ENCODE measurements at places on chromosomes 2 and 18.

DNA sequence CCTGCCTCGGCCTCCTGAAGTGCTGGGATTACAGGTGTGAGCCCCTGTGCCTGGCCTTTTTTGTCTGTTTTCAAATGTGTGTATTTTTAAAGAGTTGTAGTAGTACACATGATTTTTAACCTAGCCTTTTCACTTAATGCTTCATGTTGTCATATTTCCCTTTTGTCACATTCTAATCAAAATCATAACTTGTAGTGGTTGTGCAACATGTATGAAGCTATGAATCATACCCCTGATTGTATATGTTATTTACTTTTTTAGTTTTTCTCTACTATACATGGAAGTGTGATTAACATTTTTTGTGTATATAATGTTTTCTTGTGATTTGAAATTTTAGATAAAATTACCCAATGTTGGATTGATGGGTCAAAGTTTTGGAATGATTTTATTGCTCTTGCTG lies 8.5 kb downstream of the GEN1 start:
- DNase-seq, result no peak

DNA sequence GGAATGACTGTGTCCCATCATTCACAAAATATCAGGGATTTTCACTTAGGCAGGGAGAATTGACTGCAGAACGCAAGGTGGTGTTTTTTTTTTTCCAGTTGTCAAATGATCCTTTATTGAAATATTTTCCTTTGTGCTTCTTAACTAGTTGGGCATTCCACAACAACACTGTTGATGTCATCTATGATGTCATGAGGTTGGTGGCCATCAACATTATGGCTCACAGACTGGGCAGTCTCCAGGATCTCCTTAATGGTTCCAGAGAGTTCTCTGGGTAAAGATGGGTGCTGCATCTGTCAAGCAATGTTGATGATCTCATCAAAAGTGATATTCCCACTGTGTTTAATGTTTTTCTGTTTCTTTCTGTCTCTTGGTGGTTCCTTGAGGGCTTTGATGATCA lies 31.8 kb upstream of the PLEKHM3 start:
- no peak for DNase-seq

- no peak for DNase-seq
These were observed 83.4 kb upstream of the RGPD5 start for GRCh38 chr2:109710505-109711229.

DNA sequence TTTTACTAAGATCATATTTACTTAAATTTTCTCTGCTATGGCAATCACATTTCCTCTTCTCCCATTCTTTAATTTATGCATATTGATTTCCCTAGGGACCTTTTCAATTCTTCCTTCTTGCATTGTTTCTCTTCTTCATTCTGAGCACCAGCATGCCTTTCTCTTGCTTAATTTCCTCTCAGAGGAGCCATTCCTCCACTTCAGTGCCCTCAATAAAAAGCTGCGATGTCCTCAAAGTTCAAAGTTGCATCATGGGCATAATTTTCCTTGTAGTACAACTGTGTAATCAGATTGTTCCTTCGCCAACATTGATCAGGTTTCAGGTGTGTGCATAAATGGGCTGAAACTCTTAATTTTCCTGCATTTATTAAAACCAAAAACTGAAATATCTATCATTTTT lies 21.8 kb upstream of the CD226 start:
- DNase-seq, result no peak

GRCh38 chr2:2146969-2147900 lies 183.8 kb downstream of the MYT1L start:
- no peak for DNase-seq

- DNase-seq, result no peak
These were observed 54.0 kb downstream of the ADI1 start for GRCh38 chr2:3465328-3465727.

DNA sequence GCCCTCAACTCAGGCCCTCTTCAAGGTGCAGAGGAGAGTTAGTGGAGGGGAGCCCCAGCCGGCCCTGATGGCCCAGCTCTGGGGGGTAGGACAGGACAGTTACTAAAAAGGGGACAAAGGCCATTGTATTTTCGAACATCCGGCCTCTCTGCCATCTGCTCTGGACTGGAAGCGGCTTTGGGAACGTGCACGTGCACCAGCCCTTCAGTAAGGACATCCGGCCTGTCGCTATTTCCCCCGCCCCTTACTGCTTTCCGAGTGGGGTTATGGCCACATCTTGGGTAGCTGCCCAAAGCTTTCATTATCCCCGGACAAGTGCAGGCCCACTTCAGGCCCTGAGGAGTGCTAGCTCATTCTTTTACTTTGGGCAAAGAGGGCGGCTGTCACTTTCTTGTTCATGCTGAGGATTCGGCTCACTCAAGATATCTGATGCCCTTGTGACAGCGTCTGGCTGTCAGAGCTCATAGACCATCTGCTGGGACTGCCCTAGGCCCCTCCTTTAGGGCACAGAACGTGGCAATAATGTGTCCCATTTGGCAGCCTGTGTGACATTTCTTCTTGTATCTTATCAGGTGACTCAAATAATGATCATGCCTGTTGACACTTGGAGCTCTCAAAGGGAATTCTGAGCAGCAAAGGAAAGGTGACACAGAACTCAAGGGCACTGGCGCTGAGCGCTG lies 17.5 kb downstream of the SLC4A3 start:
- no peak for DNase-seq

DNA sequence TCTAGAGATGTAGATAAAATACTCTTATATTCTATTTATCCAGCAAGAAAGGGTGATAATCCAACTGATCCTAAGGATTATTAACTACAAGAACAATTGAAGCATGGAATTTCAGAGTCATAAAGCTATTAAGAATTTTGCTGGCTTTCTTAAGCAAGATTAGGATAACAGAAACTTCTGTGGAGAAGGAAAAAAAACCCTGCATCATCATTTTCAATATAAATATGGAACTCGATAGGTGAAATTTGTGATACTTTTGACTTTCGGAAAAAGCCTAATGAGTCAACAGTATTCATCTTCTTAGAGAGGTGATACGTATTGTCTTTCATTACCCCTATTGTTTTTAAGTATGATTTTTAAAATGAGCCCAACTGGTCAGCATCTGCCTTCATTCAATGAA lies 593.3 kb downstream of the CPS1 start:
- DNase-seq, result no peak

DNA sequence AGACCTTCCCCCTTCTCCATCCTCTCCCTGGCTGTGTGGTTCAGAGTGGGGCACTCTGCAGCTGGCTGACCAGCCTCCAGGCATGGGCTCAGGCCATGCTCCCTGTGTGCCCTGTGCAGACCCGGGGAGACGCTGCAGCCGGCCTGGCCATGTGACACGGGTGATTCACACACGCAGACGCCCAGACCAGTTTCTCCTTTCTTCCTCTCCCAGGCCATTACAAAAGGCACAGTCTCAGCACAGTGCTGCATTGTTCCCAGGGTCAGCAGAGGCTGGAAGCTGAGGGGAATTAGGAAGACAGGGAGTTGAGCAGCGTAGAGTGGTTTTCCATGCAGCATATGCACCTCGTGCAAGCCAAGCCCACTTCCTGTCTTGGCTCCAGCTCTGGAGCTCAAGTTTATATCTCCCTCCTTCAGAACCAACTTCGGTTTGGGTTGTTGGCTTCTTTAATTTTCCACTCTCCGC lies 288.5 kb downstream of the TNS1 start:
- DNase-seq, result no peak

- no peak for DNase-seq
These were observed 27.3 kb downstream of the GRB14 start for GRCh38 chr2:164593959-164594358.

DNA sequence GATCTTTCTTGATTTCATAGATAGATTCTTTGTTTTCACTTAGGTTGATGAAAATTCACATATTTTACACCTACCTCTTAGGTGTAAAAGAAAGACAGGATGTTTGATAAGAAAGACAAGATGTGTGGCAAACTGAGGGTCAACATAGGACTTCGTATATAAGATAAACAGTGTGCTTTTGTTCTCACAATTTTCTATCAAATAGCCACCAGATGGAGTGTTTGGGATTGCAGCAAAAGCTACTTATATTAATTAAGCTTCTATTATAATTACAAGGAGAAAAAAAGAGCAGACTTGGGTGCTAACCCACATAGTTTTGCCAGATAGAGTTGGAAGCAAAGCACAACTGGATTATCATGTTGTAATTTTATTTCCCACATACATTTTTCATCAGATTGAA lies 232.9 kb downstream of the CDH7 start:
- DNase-seq, result no peak

- no peak for DNase-seq
These were observed 84.8 kb downstream of the OSBPL6 start for GRCh38 chr2:178279142-178279541.

- DNase-seq, result no peak
These were observed 3.4 kb upstream of the HOXD4 start for GRCh38 chr2:176147800-176148496.

DNA sequence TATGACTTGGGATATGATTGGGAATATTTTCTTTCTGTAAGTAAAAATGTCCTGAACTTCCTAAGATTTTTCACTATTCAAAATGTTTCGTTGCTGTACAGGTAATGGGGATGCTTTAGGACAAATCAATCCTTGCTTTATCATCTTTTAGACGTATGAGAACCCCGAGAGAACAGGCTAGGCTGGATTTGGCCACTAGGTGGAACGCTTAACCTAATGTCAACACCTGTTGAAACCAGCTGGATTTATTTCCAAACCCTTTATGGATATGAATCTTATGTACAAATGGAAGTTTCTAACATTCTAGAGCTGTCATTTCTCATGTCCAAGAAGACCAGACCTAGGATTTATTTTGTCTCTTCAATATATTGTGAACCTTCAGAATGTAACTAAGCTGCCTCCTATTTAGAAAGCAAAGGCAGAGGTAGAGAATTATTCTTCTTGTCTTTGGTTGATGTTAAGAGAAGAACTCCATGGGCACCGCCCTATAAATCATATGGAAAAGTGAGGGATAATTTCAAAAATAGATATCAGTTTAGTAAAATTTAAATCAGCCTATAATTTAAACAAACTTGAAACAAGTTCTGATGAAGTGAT lies 96.7 kb downstream of the PMAIP1 start:
- peak; percentile 60 for DNase-seq

- no peak for DNase-seq
These were observed 51.4 kb downstream of the OSBPL1A start for GRCh38 chr18:24346254-24346653.

DNA sequence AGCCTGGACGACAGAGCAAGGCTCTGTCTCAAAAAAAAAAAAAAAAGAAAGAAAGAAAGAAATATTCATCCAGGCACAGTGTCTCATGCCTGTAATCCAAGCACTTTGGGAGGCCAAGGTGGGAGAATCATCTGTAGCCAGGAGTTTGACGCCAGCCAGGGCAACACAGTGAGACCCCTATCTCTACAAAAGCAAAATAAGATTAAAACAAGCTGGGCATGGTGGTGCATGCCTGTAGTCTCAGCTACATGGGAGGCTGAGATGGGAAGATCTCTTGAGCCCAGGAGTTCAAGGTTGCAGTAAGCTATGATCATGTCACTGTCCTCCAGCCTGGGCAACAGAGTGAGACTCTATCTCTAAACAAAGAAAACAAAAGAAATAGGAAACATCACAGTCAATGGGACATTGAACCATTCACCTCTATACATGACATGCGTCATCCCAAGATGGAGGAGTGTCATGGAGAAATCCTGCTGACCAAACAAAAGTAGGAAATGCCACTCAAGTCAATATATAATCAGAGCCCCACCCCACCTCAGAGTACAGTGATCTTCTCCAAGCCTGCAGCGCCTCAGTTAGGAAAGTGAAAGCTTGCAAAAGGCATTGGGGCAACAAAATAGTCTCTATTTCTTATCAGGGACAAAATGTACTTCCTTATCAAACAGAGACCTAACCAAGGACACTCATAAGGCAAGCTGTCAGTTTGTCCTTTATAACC lies 9.8 kb downstream of the FEV start:
- DNase-seq, result no peak
